Stimulated activated memory B cell treated with anti-CD40 and anti-IgM and Interleukin-4, amounts not matched to agents 10 μg/mL and 1 μg/mL and 100 μg/mL, for 72 hours (primary cell): ENCODE measurements at places on chromosomes 7 and 10.
A peak's percentile ranks its signal among the peaks of the same experiment; 100 is the strongest.

GRCh38 chr7:71286924-71287323, 155.0 kb downstream of the GALNT17 start:
- no peak for ATAC-seq

GRCh38 chr10:124657806-124658205, 86.4 kb downstream of the FAM53B start:
- peak; percentile 78 for ATAC-seq

DNA sequence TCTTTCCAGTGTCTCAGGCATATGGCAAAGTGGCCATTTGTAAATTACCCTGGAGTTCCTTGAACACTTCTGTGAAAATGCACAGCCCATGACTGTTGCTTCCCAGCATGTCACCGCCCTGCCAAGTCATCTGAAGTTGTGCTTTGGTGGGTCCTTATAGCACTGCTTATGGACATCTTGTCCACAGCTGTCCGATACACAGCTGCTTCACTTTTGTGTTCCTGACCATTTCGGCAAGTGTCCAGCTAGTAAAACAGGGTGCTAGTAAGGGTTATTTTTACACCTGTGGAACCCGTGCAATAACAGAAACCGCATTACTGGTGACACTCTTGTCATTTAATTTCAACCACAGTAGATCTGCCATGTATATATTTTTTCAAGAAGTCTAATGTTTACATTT, 29.7 kb downstream of the PIP4K2A start:
- ATAC-seq: no peak

- ATAC-seq: no peak
These were observed 11.1 kb upstream of the DNMBP start for GRCh38 chr10:100020886-100021253.

DNA sequence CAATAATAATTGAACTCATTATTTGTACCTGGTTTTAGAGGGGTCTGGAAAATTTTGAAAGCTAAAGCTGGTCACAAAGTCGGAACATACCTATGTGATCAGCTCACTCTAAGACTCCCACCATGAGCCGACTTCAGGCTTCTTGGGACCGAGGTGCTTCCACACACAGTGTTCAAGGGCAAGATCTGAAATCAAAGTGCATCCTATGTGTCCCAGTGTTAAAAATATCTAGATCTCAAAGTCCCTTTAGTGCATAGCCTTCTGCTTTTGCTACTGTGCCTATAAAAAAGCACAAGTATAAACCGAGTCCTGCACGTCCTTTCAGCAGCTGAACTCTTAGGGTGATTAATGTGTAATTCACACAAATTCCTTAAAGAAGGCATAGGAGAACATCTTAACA, 43.5 kb upstream of the FXYD4 start:
- ATAC-seq: no peak

GRCh38 chr7:47501406-47501805, 80.5 kb downstream of the TNS3 start:
- no peak for ATAC-seq

DNA sequence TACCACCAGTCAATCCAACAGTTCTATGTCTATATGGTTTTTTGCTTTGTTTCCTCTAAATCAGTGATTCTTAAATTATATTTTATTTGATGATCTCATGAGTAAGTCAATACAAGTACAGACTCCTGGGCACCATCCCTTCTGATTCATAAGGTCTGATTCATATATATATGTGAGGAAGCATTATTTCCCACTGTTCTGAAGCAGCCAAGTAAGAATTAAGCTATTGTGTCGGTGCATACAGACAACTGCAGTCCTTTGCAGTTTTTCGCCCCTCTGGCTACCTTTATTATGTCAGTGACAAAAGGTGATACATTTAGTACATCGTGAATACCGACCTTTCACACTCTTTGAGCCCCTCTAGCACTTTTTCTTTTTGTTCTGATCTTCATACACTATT, 1079.6 kb upstream of the C7orf33 start:
- ATAC-seq: no peak

GRCh38 chr10:7298495-7298894, 112.3 kb downstream of the SFMBT2 start:
- ATAC-seq: no peak

DNA sequence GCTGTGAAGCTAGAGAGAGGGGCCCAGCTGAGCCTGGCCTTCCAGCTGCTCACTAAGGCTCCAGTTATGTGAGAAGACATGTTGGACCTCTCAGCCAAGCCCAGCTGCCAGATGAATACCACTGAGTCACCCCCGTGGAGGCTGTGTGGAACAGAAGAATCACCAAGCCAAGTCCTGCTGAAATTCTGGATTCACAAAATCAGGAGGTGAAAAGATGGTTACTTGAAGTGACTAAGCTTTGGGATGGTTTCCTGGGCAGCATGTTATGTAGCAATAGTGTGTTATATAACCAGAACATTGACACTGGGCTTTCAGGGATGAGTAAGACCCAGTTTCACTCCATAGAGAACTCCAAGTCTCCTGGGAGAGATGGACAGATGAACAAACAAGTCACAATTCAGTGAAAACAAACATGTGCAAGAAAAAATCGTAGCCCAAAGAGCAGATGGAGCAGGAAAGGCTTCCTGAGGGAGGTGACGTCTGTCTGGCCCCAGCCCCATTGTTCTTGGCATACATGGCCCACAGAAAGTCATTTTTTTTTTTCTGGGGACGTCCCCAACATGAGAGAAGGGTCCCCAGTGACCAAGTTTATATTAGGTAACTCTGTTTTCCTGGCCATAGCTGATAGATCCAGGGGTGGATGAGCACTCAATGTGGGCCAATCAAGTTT, 64.1 kb upstream of the PDZD8 start:
- no peak for ATAC-seq

DNA sequence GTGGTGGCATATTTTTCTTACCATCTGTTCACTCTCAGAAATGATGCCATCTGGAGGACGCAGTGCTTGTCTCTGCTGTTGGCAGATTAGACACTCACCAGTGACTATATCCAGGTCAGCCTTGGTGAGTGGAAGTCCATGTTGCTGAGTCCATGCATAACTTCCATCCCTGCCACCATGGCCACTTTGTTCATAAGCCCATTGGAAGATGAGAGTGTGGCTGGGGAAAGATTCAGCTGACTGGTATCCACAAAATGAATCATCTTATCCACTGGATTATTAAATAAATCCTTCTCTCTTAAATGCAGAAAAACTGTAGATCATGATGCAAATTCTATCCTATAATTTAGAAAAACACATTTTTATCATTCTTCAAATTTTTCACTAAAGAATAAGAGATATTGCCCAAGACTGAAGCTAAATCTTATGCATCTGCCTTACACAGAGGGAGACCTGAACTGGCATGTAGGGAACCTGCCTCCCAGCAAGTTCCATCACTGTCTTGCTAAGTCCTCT, 726.9 kb downstream of the TNS3 start:
- no peak for ATAC-seq

GRCh38 chr10:49463605-49464004, 67.7 kb upstream of the DRGX start:
- ATAC-seq: no peak

GRCh38 chr7:30468041-30468440, 10.5 kb downstream of the NOD1 start:
- ATAC-seq: no peak

- ATAC-seq: peak; percentile 37
These were observed 498 bp upstream of the ST7 start for GRCh38 chr7:116952635-116953371.

GRCh38 chr10:95651346-95652060, 5.0 kb downstream of the ALDH18A1 start:
- no peak for ATAC-seq

- ATAC-seq: peak; percentile 56
These were observed 21.8 kb upstream of the INPP5F start for GRCh38 chr10:119703903-119704508.

GRCh38 chr10:21498377-21498776, 27.1 kb downstream of the SKIDA1 start:
- ATAC-seq: no peak

- ATAC-seq: no peak
These were observed 26.6 kb downstream of the WNT8B start for GRCh38 chr10:100489396-100489795.

DNA sequence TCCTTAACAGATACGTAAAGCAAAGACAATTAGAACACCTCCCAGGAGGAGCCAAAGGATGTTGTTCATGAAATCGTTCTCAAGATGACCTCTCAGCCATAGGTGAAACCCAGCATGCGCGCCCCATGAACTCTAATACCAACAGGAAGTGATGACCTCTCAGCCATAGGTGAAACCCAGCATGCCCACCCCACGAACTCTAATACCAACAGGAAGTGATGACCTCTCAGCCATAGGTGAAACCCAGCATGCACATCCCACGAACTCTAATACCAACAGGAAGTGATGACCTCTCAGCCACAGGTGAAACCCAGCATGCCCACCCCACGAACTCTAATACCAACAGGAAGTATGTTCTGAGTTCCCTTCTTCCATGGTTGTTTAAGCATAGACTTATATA, 205.2 kb upstream of the ADARB2 start:
- ATAC-seq: no peak

GRCh38 chr10:44325596-44326307, 59.1 kb downstream of the CXCL12 start:
- ATAC-seq: no peak

DNA sequence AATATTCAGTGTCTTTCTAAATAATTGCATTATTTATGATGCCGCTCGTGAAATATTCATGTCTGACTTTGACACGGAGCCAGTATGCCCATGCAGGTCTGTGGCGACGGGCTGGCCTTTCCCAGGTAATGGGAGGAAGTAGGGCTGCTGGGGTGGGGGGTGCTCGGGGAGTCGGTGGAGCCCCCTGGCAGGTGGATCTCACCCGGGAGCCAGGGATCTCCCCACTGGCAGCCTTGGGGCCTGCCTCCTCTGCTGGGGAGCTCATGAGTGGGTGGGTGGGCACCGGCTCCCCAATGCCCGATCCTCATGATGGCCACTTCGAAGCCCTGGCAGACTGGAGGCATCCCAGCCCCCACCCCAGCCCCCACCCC, 52.8 kb downstream of the PWWP2B start:
- ATAC-seq: no peak

- no peak for ATAC-seq
These were observed 918 bp downstream of the NET1 start for GRCh38 chr10:5413012-5413938.

- ATAC-seq: no peak
These were observed 1.7 kb upstream of the CDH23 start for GRCh38 chr10:71394926-71395562.

DNA sequence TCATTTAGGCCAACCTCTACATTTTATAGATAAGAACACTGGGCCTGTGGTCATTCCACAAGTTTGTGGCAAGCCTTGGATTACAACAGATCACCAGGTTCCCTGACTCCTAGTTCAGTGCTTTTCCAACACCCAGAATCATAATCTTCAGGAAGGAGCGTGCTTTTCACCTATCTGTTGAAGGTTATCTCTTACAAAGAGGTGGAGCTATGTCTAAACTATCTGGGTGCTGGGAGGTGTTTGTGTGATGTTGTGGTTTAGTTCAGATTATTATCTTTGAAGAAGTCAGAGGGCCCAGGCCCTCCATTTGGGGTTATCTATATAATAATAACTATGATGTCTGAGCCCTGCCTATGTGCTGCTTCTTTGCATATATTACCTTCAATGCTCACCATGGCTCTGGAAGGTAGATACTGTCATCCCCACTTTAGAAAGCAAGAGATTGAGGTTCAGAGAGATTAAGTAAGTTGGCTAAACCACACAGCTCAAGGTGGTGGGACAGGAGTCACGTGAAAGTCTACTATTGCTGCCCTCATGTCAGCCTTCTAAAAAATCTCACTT, 24.0 kb downstream of the IL2RA start:
- ATAC-seq: no peak

- ATAC-seq: peak; percentile 14
These were observed 193.5 kb upstream of the GPR26 start for GRCh38 chr10:123472606-123473005.

- ATAC-seq: no peak
These were observed 149.8 kb downstream of the TAX1BP1 start for GRCh38 chr7:27889800-27890199.

GRCh38 chr10:69425511-69426298, 9.0 kb upstream of the TACR2 start:
- ATAC-seq: no peak

GRCh38 chr7:4014346-4015050, 667.6 kb upstream of the FOXK1 start:
- ATAC-seq: no peak

- ATAC-seq: no peak
These were observed 4.3 kb downstream of the SLC29A3 start for GRCh38 chr10:71323407-71323806.

DNA sequence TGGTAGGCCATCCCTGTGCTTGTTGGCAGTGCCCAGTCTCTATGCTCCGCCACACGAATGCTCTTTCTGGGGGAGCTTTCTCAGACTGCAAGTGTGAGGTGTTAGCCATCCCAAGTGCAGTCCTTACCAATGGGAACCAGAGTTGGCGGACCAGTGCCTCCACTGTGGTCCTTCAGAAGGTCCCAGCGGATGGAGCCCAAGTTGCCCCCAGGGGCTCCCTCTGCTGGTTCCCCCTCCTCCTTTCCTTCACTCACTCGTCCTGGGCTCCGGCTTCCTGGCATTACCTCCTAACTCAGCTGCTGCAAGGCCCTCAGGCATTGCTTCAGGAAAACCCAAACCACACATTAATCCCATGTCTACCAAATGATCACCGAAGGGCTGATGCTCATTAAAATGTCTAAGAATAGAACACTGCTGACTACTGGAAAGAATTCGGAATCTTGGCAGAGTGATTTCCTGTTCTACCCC, 139.8 kb downstream of the CUBN start:
- no peak for ATAC-seq

DNA sequence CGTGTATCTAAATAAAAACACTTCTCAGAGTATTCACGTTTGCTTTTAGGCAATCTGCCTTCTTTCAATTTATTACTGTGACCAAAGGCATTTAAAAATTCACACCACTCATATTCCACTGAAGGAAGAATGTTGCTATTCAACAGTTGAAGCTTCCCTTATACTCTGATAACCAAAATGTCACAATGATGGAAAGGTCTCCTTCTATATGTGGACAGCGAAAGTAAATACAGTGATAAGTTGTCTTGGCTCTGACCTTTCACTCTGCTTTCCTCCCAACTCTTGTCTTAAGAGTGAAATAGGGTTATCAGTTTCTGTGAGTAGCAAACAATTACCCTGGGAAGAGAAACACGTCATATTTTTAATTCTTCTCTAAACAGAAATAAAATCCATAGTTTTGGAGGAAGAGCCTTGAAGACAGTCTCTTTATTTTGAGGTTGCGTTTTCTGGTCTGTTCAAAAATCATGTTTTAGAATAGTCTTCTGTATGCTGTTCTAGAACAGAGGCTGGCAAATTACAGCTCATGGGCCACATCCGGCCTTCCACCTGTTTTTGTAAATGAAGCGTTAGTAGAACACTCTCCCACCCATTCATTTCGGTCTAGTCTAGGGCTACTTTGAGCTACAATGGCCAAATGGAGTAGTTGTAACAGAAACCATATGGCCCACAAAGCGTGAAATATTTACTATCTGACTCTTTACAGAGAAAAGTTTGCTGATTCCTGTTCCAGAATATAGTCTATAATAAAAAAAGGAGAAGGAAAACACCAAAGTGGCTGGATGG, 41.3 kb downstream of the ETV1 start:
- ATAC-seq: no peak

- no peak for ATAC-seq
These were observed 26.5 kb upstream of the SPOCK2 start for GRCh38 chr10:72114706-72115450.

GRCh38 chr10:76647301-76647700, 990.3 kb downstream of the KCNMA1 start:
- ATAC-seq: no peak
